ENCODE measurements at places on chromosomes 4 and X.
A peak's percentile ranks its signal among the peaks of the same experiment; 100 is the strongest.

- DNase-seq = no peak
Measured at GRCh38 chr4:153223427-153223801, 19.2 kb downstream of the TRIM2 start.

GRCh38 chr4:37865450-37865849 lies 25.4 kb upstream of the TBC1D1 start:
- DNase-seq = no peak

- no peak for DNase-seq
Measured at GRCh38 chr4:122531038-122531437, 74.5 kb upstream of the IL2 start.

DNA sequence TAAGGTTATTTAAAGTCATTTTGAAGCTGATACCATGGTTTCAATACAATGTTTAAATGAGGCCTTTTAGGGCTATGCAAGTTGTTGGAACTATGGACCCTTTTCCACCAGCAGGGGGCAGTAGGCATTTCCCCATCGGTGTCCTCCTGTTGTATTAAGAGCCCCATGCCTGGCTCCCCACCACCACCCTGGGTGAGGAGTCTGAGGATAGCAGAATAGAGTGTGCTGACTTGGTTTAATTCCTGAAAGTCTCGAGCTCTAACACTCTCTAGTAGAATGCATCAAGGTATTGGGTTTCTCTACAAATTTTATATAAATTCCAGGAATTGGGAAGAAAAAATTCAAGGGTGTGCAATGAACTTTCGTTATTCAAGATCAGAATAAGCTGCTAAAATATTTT lies 234.8 kb upstream of the JADE1 start:
- peak; percentile 83 for DNase-seq

DNA sequence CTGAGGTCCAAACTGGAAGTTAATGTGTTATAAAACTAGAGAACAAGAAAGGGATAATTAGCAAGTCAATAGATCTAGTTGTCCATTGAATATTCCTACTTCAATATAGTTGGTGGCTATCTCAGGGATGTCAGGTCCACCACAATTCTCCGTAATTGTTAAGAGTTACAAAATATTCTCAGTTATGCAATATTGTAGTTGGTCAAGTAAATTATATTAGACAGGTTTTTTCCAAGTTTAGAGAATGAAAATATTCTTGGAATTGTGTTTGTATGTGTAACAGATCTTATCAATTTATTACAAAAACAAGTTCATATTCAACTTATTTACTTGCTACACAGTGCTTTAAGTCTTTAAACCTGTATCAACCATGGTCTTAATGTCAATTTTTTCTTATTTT lies 547.4 kb downstream of the SPRY1 start:
- no peak for DNase-seq

DNA sequence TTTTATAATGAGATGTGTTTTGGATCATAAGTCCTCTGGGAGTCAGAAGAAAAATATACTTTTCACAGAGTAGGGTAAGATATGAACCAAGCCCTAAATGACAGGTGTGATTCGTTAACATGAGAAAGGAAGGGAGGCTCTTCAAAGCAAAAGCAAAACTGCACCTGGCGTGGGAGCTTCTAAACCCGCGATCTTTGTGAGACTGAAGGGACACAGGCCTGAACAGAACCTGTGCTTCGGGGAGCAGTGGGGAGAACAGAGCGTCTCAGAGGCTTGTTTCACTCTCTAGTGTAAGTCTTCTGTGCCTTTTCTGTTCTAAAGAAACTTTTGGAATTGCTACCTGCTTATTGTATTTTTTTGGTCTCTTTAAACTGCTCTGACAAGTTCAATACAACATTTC lies 30.2 kb upstream of the CYP4V2 start:
- DNase-seq = no peak

DNA sequence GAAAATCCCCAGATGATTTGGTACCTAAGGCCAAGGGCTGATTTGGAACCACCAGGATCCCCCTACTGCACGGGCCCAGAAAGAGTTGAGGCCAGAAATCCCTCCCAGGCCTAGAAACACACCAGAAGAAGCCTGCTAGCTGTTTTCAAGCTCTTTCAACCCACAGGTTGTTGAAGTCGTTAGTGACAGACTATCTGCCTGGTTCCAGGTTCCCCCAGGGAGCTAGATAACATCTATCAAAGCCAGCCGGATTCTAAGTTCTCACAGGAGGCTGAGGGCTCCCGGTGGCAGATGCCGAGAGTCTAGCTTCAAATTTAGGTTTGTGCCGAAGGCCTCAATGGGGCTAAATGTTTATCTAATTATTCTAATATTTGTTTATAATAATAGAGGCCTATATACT lies 132.0 kb upstream of the ATP6AP2 start:
- DNase-seq = no peak

GRCh38 chr4:3582091-3582475 lies 49.9 kb upstream of the LRPAP1 start:
- no peak for DNase-seq
